ENCODE measurements at places on chromosomes 16 and 17.

- DNase-seq: no peak
Measured at GRCh38 chr17:64614266-64615027, 47.7 kb downstream of the SMURF2 start.

DNA sequence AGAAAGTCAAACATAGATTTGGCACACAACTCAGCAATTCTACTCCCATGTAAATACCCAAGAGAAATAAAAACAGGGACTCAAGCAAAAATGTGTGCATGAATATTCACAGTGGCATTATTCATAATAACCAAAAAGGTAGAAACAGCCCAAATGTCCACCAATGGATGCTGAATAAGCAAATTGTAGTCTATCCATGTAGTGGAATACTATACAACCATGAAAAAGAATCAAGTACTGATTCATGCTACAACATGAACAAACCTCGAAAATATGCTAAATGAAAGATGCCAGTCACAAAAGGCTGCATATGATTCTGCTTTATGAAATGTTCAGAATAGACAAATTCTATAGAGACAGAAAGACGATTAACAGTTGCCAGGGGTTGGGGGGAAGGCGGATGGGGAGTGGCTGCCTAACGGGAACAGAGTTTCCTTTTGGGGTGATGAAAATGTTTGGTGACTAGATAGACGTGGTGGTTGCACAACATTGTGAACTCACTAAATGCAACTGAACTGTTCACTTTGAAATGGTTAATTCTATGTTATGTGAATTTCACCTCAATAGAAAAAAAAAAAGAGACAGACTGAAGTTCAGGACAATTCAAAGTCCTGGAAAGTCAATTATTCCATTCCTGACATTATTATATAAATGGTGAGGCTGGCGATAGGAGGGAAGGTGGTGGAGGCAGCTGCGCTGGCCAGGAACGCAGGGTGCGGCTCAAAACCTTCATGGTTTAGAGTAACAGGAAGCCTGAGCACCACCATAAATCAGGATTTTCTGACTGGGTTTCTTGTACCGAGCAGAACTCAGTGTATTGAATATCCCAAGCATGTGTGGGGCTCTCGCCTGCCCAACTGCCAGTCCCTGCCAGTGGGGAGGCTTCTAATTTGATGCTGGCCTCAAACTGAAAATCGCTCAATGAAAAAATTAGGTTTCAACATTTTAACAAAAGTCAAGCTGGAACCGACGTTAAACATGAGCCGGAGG lies 300.9 kb downstream of the C16orf95 start:
- no peak for DNase-seq

DNA sequence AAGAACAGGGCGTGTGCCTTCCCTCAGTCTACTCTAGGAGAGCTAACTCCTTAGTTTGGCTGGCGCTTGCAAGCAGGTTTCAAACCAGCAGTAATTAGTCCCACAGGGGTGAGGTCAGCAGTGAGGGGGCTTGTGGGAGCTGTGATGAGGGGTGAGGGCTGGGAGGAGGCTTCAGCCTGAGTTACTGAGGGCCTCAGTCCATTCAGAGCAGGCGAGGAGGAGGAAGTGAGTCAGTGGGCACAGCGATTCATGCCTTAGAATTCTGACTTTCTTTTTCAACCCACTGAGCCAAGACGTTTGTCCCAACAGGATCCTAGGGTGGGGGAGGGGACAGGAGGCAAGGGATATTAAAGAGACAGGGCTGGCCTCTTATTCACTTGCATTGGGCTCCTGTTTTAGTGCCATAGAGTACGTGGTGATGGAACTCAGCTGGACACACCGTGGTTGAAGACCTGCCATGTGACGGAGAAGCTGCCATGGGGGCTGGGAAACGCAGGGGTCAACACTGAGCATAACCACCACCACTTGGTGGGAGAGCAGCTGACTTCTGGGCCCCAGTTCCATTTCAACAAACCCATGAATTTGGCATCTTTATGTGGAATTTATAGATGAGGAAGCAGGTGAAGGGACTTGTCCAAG lies 8.3 kb upstream of the ITGA3 start:
- DNase-seq: no peak

DNA sequence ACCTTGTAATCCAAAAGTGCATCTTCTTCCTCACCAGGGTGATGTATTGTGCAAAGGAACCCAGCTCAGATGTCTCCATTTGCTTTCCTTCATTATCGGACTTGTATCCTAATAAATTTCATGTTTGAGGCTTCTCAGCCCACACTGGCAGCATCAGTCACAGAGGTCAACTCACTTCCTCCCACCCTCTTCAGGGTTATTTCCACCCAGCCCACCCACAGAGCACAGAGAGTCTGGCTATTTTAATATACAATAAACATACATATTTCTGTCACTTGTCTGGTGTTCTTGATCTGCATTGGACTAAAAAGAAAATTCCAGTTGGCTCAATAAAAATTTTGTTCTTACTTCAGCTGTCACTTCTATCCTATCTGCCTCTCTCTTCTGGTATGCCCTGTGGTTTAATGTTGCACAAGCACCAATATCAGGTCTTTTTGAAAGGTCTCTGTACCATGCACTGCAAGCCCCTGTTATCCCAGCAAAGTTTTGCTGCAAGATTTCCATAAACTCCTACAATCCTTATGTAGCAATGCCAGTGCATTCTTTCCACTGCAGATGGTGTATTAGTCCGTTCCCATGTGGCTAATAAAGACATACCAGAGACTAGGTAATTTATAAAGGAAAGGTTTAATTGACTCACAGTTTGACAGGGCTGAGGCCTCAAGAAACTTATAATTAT lies 201.8 kb downstream of the CDH11 start:
- no peak for DNase-seq

DNA sequence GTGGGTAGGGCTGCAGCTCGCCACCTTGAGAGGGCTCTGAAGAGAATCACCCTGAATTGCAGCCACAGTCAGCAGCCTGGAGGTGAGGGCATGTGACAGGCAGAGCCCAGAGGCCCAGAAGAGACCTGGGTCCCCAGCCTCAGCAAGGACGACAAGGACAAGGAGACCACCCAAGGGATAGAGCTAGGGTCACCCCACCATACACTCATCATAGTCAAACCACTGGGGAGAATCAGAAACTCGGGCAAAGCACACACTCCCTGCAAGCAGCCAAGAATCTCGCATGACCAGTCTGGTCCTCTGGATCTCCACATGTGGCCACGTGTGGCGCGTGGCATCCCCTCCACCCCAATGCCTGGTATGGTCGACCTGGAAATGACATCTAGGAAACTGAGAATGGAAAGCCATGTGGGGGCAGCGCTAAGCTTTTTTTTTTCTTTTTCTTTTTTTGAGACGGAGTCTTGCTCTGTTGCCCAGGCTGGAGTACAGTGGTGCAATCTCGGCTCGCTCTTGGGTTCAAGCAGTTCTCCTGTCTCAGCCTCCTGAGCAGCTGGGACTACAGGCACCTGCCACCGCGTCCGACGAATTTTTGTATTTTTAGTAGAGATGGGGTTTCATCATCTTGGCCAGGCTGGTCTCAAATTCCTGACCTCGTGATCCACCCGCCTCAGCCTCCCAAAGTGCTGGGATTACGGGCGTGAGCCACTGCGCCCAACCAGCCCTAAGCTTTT lies 4.6 kb upstream of the SPHK1 start:
- DNase-seq: no peak

GRCh38 chr17:40283662-40284061 lies 4.0 kb upstream of the CDC6 start:
- no peak for DNase-seq

DNA sequence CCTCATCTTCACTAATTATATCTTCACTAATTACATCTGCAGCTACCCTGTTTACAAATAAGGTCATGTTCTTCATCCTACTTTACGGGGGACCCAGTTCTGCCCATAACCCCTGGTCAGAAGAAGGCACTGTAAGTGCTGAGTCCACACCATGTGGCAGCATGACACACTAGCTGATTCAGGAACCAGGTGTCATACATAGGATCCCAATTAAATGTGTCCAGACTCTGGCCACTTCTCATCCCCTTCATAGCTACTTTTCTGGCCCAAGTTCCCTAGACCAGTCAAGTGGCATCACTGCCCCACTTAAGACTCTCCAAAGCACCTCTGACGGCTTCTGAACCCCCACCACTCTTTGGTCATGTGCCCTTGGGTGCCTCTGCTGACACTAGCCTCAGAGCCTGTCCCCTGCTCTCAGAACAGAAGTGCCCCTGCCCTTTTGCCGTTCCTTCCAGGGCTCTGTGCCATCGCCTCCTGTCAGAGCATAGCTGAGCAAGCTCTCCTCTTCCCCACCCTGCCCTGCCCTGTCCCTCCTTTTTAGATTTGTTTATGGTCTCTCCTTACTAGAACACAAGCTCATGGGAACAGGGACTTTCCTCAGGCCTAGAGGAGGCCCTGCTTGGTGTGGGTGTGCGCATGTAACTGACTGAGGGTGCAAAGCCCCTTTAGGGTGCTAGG lies 61.1 kb downstream of the B9D1 start:
- DNase-seq: no peak

GRCh38 chr16:4826980-4827379 lies 20.1 kb downstream of the GLYR1 start:
- DNase-seq: no peak

- no peak for DNase-seq
Measured at GRCh38 chr16:78988361-78988969, 612.1 kb downstream of the MAF start.

DNA sequence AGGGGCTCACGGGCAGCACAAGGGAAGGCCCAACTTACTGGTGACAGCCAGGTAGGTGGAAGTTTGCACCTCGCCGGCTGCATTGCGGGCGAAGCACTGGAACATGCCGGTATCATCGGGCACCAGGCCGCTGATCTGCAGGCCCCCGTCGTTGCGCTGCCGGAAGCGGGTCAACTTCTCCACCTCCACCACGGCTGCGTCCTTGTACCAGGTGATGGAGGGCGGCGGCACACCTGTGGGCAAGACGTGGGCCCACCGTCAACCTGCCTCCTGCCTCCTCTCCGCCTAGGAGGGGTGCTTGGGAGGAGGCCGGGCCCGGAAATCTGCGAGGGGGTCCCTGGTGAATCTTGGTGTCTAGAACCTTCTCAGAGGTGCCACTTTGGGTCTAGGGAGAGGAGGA lies 123.6 kb upstream of the CDC42EP4 start:
- no peak for DNase-seq

- no peak for DNase-seq
Measured at GRCh38 chr16:62853887-62854286, 817.6 kb upstream of the CDH8 start.

DNA sequence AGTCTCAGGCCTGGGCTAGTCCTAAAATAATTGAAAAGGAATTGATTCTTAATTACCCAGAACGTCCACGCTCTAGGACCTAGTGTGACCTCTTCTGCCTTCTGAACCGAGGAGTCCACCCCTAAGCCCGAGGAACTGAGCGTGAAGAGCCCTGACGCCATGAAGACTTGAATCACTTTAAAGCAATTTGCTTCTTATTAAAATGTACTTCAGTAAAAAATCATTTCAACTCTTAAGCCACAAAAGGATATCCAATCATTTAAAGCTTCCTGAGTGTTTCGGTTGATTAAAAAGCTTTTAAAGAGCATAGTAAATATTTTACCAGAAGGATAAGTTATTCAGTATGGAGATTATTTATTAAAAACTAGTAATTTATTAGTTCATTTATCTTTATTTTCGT lies 11.6 kb downstream of the HSBP1 start:
- DNase-seq: no peak

GRCh38 chr16:56513972-56514371 lies 5.9 kb downstream of the BBS2 start:
- DNase-seq: no peak

- DNase-seq: no peak
Measured at GRCh38 chr16:72609066-72609465, 437.1 kb upstream of the PMFBP1 start.

DNA sequence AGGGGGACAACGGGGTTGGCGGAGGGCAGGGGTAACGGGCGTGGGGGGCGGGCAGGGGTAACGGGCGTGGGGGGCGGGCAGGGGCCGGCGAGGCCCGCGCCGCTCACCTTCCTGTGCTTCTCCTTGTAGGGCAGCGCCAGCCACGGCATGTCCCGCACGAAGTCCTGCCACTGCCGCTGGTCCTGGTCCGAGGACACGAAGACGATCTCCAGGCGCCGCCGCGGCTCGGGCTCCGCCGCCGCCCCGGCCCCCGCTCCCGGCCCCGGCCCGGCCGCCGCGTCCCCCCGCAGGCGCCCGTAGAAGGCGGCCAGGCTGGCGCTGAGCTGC lies 401 bp downstream of the NXN start:
- DNase-seq: no peak

GRCh38 chr17:2083613-2084035 lies 28.7 kb downstream of the HIC1 start:
- DNase-seq: no peak

DNA sequence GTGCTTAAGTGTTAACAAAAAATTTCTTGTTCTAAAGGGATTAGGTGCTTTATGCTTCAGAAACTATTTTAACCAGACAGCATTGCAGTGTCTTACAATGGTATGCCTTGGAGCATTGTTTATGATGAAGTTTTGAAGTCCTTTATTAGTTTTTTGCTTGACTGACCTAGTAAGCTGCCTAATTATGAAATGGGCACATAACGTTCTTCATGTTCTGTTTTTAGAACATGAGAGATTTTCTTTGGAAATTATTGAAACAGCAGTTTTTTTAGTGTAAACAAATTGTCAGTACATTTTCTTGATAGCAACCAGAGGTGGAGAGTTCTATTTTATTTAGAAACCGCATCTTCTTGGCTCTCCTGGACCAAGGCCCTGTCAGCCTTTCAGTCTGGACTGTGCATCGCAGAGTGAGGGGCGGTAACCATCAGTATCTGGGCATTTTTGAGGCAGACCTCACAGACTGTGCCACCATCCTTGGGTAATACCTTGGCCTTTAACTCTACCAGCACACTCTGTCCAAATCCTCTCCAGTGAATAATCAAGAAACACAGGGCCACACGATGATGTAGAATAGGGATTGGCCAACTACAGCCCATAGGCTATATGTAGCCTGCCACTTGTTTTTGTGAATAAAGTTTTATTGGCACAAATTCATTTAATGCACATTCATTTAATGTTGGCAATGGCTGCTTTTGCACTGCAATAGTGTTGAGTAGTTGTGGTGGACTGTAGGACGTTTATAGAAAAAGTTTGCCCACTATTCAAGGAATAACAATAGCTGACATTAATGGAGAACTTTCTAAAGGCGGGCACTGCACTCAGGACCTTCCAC lies 81.1 kb downstream of the VPS35L start:
- DNase-seq: no peak

- no peak for DNase-seq
Measured at GRCh38 chr17:40315678-40316570, 6.9 kb downstream of the RARA start.

DNA sequence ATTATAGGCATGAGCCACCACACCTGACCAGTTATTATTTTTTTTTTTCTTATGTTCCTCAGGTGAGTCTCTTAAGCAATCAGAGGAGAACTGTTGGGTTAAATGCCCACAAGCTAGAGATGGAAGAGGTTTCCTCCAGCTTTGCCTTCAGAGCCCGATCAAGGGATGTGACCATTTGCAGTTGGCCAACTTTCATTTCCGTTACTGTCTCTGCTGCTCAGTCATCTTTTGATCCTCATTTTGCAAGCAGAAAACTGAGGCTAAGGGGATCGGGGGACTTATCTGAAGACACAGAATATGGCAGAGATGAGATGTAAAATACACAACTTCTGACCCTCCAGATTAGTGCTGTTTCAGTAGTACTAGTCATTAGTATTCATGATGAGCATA lies 188.8 kb downstream of the RAB11FIP4 start:
- DNase-seq: no peak
